ENCODE measurements at places on chromosomes 2 and 18. TPM values are rescaled to one million over a fixed set of nuclear protein-coding genes. Genes with fewer than 3 reads are reported as not detected.

DNA sequence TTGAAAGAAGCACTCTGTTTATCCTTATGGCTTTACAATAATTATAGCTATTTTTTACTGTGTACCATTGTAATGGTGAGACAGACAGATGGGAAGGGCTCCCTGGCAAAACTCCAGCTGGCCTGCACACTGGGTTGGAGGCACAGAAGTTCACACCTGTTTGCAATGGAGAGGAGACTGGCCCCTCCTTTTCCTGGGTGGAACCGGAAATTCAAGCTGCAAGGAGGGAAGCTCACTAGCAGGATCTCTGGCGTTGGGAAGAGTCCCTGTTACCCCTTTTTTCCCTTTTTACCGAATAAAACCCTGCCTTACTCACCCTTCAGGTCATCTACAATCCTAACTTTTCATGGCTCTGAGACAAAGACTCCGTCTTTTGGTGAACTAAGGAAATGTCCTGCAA is 100.3 kb upstream of the TFPI start:
- H3K4me1 ChIP-seq: no peaks in the 10 kb centered on the region
- H3K36me3 ChIP-seq: no peaks in the 10 kb centered on the region
- 0 out of 2 replicates have a peak, but pooled peaks cover 4% of the 10 kb centered on the region for H3K27me3 ChIP-seq
- H3K4me3 ChIP-seq: no peak overlapping the region

- no peak overlapping the region for H3K4me3 ChIP-seq
- H3K36me3 ChIP-seq: no peaks in the 10 kb centered on the region
- H3K27me3 ChIP-seq: no peaks in the 10 kb centered on the region
These were observed 134.6 kb upstream of the SMAD2 start for GRCh38 chr18:48064978-48065600.

The FBLN7 gene
- total RNA-seq: 2.2 TPM

The LPIN1 gene
- 46.9 TPM for total RNA-seq

The CCDC141 gene
- total RNA-seq: 0.40 TPM

GRCh38 chr18:42860011-42860410 is 255.5 kb downstream of the RIT2 start:
- no peaks in the 10 kb centered on the region for H3K27me3 ChIP-seq
- H3K4me1 ChIP-seq: no peaks in the 10 kb centered on the region
- no peak for DNase-seq
- H3K27ac ChIP-seq: no peak overlapping the region

The RIF1 gene
- 33.6 TPM for total RNA-seq

DNA sequence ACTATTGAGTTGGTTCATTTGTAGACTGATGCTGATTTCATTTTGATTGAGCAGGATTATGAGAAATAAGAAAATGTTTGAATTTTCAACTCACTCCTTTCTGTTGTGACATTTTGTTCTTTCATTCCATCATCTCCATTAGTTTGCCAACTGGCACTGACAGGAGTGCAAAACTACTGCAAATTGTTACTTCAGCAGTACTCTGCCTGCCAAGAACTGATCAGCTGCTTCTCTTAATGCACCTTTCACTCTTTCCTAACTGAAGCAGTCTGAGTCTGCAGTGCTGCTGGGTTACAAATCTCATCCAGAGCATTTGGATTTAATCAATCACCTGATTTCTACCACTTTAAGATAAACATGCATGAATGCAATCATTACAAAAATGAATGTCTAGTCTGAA is 70.9 kb downstream of the TMEFF2 start:
- H3K27me3 ChIP-seq: no peaks in the 10 kb centered on the region
- no peak overlapping the region for H3K27ac ChIP-seq
- H3K4me1 ChIP-seq: no peaks in the 10 kb centered on the region
- DNase-seq: no peak
- H3K36me3 ChIP-seq: no peaks in the 10 kb centered on the region

DNA sequence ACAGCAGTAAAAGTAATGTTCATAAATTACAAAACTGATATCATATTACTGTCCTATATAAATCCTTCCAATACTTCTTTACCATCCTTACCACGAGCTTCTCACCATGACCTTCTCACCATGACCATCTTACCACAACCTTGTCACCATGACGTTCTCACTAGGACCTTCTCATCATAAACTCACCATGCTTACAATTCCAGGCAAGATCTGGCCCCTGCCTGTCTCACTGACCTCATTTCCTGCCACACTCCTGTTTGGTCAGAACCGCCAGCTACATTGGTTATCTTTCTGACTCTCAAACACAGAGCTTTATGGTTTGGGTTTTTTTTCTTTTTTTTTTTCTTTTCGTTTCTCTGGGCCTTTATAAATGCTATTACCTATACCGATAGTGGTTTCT is 827.6 kb downstream of the RNF144A start:
- H3K27me3 ChIP-seq: no peaks in the 10 kb centered on the region
- H3K4me1 ChIP-seq: peaks cover 41% of the 10 kb centered on the region
- H3K4me3 ChIP-seq: peak overlapping the region; percentile 30
- H3K36me3 ChIP-seq: no peaks in the 10 kb centered on the region
- peak overlapping the region; percentile 97 for H3K27ac ChIP-seq

DNA sequence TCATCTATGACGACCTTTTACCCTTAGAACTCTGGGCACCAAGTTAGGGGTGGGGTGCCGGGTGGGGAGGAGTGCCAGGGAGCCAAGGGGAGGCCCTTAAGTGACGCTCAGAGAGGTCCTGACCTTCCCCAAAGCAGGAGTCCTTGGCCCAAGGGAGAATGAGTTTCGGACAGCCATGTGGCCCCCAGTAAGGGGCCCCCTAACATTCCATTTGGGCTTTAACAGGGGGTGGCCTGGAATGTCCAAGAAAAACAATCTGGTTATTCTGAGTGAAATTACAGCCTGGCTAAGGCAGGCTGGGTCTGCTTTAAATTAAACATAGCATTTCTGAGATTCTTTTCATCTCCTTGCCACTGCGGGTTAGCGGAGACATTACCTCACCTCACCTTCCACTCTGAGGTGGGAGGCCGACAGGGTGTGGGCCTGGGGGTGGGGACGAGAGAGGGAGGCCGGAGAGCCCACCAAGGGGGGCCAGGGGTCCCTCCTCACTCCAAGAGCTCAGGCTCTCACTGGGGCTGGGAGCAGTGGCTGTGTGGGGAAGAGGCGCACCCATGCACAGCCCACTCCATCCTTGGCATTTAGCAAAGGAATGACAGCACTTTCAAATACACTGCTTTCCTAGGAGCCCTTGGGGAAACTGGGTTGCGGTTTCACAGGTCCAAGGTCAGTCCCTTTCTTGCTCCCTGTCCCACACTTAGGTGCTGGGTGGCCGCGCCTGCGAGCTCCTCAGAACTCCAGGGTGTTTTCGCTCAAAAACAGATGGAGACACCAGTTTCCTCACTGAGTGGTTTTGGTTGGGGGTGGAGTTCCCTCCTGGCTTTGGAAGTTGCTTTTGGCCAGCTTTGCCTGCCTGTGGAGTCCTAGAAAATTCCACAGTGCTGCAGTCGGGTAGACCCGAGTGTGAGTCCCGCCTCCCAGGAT is 107.4 kb downstream of the POLR1A start:
- H3K27ac ChIP-seq: no peak overlapping the region
- H3K4me1 ChIP-seq: peaks cover 6% of the 10 kb centered on the region
- no peaks in the 10 kb centered on the region for H3K36me3 ChIP-seq
- H3K27me3 ChIP-seq: no peaks in the 10 kb centered on the region
- H3K4me3 ChIP-seq: no peak overlapping the region

- H3K4me3 ChIP-seq: no peak overlapping the region
- no peak overlapping the region for H3K27ac ChIP-seq
These were observed 19.1 kb upstream of the SH3BP4 start for GRCh38 chr2:234932591-234933168.

GRCh38 chr2:11161747-11162146 is 6.5 kb downstream of the SLC66A3 start:
- H3K27ac ChIP-seq: no peak overlapping the region
- H3K27me3 ChIP-seq: no peaks in the 10 kb centered on the region
- H3K4me3 ChIP-seq: no peak overlapping the region
- H3K36me3 ChIP-seq: no peaks in the 10 kb centered on the region

- H3K4me1 ChIP-seq: peaks cover 13% of the 10 kb centered on the region
- no peaks in the 10 kb centered on the region for H3K27me3 ChIP-seq
- no peaks in the 10 kb centered on the region for H3K36me3 ChIP-seq
- DNase-seq: peak; percentile 86
- no peak overlapping the region for H3K27ac ChIP-seq
These were observed 36.4 kb upstream of the SLC1A4 start for GRCh38 chr2:64952511-64953482.

GRCh38 chr2:231667496-231667895 is 40.8 kb upstream of the PTMA start:
- DNase-seq: no peak
- no peaks in the 10 kb centered on the region for H3K36me3 ChIP-seq
- peaks cover 24% of the 10 kb centered on the region for H3K4me1 ChIP-seq
- H3K27me3 ChIP-seq: no peaks in the 10 kb centered on the region
- peak overlapping the region; percentile 93 for H3K27ac ChIP-seq
